Astrocyte of the hippocampus (primary cell): ENCODE measurements at places on chromosomes 2 and 18.

DNA sequence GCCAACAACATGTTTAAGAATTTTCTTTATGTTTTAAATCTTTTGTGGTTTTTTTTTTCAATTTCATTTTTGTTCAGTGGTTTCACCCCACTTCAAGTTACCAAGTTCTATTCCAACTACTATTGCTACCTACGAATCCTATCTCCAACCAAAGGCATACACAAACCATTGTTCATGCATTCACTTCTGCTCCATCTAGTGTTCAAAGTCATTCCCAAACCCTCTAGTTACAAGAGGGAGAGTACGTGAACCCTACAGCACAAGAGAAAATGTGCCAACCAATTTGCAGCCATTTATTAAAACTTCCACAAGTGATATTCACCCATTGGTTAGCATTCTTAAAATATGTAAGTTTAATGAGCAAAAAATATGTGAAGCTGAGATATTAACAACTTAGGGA, 295.1 kb upstream of the KYNU start:
- DNase-seq = no peak

DNA sequence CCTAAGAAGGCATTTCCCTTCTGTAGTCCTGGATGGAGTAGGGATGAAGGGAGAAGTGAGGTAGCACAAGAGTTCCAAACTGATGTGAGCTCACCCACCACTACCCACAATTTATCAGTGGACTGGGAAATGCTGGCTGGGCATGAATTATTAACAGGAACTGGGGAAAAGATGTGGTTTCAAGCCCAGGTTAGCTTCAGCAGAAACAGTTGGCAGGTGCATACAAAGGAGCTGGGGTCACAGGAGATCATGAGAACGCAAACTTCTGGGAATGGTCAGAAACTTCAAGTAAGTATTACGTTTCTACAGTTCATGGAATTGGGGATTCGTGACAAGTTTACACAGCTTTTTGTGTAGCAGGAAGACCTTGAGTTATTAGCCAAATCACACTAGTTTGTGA, 5.4 kb downstream of the CCDC141 start:
- no peak for DNase-seq

- DNase-seq = no peak
Observed at GRCh38 chr2:41729800-41730364, 317.9 kb upstream of the PKDCC start.

GRCh38 chr18:48680339-48681250, 141.8 kb downstream of the CTIF start:
- DNase-seq = peak; percentile 27

DNA sequence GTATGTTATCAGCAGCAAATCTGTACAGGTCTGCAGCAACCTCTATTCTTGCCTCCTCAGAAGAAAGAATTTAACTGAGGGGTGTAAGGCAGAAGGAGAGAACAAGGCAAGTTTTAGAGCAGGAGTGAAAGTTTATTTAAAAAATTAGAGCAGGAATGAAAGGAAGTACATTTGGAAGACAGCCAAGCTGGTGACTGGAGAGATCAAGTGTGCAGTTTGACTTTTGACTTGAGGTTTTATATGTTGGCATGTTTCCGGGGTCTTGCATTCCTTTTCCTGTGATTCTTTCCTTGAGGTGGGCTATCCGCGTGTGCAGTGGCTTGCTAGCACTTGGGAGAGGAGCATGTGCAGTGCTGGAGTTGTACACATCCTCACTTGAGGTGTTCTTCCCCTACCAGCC, 16.5 kb upstream of the CERS6 start:
- DNase-seq = peak; percentile 34

GRCh38 chr2:99035920-99036319, 99.9 kb upstream of the CRACDL start:
- DNase-seq = no peak

GRCh38 chr2:14975381-14975780, 342.9 kb downstream of the LRATD1 start:
- DNase-seq = peak; percentile 27

GRCh38 chr2:29374823-29375222, 259.6 kb downstream of the CLIP4 start:
- no peak for DNase-seq

GRCh38 chr2:85257359-85257969, 70.3 kb downstream of the TGOLN2 start:
- DNase-seq = peak; percentile 41

DNA sequence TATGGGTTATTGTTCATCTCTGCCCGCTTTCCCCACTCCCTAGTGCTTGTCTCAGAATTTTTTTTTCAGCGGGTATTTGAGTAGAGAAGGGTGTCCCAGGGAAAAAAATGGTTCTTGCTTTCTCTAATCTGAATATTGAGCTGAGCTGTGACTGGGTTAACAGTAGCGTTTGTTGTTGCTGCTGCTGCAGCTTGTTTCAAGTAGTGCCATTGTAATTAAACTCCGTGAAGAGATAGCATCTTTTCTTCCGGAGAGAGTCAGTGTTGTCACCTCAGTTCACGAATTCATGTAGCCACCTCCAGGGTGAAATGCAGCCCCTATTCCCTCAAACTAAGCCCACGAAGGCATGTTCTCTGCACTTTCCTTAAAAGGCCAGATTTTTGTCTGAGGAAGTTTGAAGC, 1.5 kb upstream of the AAK1 start:
- DNase-seq = no peak

DNA sequence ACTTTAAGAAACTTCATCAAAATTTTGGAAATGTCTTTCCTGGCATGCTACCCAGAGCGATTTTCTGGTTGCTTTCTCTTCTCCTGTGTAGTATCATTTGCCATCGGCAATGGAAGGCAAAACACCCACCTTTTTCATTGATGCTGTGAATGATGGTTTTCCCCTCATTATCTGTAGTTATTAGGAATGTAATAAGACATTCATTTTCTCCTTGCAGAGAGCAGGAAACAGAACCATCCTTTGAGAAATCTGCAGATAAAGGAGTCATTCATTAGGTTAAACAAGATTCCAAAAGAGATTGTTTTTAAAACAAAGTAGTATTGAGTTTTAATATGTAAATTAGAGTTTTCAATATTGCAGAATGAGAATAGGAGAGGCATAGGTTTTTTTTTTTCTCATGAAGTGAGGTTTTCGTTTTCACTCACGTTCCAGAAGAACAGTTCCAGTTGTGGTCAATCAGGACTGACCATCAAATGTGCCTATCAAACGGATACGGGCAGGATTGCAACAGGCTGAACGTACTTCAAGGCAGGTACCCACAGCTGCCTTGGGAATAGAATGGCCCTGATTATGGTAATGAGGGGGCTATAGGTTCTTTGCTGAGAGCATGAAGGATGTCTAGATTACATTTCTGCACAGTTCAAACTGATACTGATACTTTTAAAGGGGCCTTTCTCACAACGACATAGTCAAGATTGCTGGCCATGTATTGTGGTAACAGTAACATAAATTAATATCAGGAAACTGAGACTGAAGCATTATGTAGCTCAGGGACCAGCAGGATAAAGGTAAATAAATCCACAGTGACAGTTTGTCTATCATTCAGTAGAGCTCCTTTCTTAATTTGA, 49.8 kb upstream of the PLA2R1 start:
- no peak for DNase-seq
